Dorsolateral prefrontal cortex (tissue), 122 donors: ENCODE measurements at places on chromosomes 11 and 22. TPM values are rescaled to one million over a fixed set of nuclear protein-coding genes. Genes with fewer than 3 reads are reported as not detected.

Gene TSKU
- 3.6 TPM for total RNA-seq

Gene OR4D5
- total RNA-seq: not detected

Gene OR8G5
- total RNA-seq: not detected

Gene MS4A12
- total RNA-seq: not detected

Gene SLC22A24
- not detected for total RNA-seq

Gene ZNF280B
- total RNA-seq: 10.9 TPM

Gene OR52E8
- total RNA-seq: not detected

Gene DERL3
- total RNA-seq: 4.9 TPM

Gene FOLR2
- total RNA-seq: 4.9 TPM

Gene ROBO4
- total RNA-seq: 20.8 TPM
